H1 (cell line): ENCODE measurements at places on chromosomes 3 and 15.

DNA sequence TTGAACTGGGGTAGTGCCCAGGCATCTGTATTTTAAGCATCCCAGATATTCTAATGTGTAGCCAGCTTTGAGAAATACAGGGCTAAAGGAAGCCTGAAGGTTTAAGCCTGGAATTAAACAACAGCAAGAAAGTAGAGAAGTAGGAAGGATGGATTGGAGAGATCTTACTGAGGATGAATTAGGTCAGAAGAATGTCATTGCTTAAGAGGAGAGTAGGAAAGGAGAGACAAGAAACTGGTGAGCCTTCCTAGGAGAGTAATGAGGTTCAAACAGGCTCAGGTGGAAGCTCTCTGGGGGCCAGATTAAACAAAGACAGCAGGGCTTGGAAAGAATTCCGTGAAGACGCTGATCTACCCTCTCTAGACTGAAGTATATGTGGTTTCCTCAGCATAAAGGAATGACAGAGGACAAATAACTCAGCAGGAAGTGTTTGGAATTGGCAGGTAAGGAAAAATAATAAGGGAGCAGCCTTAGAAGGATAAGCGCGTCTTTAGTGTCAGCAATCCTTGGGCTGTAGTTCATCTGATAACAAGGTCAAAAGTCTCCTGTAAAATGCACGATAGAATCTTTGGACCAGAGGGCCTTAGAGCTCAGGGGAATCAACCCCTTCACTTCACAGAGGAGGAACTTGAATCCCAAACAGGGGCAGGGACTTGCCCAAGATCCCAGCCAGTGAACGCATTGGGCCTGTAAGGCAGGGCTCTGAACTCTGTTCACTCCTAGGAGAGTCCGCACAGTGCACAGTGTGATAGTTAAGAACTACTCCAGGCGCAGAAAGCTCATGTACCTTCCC, 90.9 kb downstream of the TP63 start:
- DNase-seq = no peak

DNA sequence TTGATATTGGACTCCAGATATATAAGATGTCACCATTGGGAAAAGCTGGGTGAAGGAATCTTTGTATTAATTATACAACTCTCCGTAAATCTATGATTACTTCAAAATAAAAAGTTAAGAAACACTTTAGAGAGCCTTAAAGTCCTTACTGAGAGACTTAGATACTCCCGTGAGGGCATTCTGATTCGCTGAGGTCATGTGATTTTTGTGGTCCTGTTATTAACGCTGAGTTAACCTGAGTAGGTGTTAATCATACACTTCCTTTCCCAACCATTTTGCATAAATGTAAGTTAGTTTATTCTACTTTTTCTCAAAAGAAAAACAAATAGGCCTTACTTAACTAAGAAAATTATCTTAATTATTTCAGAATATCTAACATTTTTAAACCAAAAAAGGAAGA, 67.1 kb upstream of the LMOD3 start:
- DNase-seq = no peak

GRCh38 chr3:129985113-129985512, 10.6 kb downstream of the TRH start:
- no peak for DNase-seq

DNA sequence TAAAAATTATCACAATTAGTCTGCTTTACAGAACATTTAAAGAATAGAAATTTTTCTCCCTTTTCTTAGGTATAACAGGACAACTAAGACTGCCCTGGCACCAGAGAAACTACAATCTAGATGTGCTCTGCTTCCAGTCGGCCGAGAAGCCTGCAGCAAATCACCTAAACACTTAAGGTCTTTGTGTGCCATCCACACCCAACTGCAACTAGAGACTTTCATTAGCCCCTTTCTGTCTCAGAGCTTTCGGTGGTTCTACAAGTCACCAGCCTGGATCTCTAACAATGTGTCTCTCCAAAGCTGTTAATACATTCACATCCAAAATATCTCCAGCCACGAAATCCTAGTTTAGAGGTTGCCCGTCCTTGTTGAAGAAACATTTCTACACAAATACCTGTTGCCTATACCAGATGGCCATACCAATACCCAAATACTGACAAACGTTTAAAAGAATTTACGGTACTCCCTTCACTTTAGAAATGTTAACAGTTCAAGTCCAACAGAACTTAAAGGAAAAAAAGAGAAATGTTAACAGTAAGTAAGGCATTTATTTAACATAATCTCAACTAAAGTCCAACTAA, 6.7 kb downstream of the PRC1 start:
- DNase-seq = no peak

DNA sequence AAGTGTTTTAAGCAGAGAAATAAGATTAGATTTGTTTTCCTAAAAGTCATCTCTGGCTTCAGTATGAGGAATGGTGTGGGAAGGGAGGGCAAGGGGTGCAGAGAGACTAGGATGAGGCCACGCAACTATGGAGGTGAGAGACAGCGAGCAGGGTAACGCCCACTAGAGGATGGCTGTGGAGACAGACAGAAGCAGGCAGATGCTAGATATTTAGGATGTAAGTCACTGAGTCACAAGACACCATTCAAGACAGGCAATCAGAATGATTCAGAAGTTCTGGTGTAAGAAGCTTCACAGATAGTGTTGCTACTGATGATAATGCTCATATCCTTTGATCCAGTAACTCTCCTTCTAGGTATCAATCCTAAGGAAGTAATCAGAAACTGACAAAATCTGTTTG, 19.1 kb downstream of the HSPBAP1 start:
- no peak for DNase-seq

- no peak for DNase-seq
Observed at GRCh38 chr3:134338516-134339261, 35.6 kb downstream of the AMOTL2 start.

DNA sequence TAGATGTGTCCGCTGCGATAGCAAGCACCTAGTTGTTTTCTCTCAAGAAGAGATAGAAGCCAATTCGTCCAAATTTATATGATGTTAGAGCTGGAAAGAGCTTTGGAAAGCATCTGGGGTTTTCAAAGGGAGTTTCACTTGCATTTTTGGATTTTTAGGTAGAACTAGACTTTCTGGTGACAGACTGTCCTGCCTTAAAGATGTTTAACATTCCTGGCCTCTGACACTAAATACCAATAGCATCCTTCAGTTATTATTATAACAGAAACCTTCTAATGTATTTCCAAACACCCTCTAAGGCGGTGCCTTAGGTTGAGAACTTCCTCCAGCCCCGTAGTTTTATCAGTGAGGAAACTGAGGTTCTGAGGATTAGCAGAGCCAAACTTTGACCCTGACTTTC, 305.3 kb downstream of the SATB1 start:
- no peak for DNase-seq

GRCh38 chr3:69271098-69271497, 114.8 kb downstream of the FRMD4B start:
- DNase-seq = no peak

GRCh38 chr3:63992516-63993209, 30.6 kb downstream of the PSMD6 start:
- no peak for DNase-seq

DNA sequence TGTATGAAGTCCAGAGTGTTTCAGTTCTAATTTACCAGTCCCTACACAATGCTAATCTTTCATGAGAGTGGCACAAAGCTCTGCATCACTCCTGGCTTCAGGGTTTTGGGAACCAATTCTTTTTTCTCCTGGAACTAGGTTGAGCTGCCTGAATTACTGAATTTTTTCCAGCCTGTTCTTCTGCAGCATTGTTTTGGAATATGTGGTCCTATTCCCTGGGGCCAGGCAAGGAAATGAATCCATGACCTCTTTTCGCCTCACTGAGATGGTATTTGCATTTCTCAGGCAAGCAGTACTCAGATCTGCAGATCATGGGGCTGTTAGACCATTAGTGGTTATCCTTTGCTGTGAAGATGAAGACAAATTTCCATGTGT, 25.6 kb upstream of the GPR171 start:
- no peak for DNase-seq

- DNase-seq = no peak
Observed at GRCh38 chr3:9201266-9201665, 48.2 kb downstream of the SRGAP3 start.

DNA sequence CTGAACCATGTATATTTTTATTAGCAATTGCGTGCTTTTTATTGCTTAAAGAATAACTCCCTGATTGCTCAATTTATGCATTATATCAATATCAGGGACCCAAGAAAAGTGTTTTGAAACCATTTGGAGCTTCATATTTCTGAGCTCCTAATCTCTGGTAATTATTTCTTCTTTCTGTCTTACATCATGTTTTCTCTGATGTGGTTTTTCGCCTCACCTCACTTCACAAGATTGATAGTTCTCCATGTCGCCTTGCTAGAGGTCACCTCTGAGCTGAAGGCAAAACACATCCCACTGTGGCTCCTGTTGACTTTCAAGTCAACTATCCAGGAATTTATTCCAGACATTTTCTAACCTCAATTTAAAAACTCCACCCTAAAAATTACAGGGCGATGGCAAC, 837.4 kb downstream of the CADM2 start:
- no peak for DNase-seq

GRCh38 chr3:47283193-47283537, 421 bp downstream of the KLHL18 start:
- no peak for DNase-seq

- no peak for DNase-seq
Observed at GRCh38 chr3:144923046-144923775, 951.6 kb downstream of the DIPK2A start.

DNA sequence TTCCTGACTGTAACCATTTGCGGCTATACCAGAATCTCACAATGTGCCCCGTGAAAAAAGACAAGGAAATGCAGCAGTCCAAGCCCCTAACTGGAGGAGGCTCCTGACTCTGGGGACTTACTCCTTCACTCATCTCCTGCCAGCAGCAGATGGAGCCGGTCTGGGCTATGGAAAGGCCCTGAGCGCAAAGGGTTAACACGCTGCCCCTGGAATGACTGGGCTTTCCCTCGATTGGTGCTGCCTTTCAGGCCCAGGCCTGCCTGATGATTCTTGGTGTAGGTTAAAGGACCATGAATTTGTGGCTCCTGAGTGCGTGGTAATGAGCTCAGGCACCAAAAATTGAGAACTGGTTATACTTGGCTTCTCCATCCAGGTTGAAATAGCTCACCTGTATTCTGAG, 42.3 kb upstream of the GALNT15 start:
- no peak for DNase-seq

GRCh38 chr3:24215502-24215901, 270.4 kb downstream of the NR1D2 start:
- no peak for DNase-seq

DNA sequence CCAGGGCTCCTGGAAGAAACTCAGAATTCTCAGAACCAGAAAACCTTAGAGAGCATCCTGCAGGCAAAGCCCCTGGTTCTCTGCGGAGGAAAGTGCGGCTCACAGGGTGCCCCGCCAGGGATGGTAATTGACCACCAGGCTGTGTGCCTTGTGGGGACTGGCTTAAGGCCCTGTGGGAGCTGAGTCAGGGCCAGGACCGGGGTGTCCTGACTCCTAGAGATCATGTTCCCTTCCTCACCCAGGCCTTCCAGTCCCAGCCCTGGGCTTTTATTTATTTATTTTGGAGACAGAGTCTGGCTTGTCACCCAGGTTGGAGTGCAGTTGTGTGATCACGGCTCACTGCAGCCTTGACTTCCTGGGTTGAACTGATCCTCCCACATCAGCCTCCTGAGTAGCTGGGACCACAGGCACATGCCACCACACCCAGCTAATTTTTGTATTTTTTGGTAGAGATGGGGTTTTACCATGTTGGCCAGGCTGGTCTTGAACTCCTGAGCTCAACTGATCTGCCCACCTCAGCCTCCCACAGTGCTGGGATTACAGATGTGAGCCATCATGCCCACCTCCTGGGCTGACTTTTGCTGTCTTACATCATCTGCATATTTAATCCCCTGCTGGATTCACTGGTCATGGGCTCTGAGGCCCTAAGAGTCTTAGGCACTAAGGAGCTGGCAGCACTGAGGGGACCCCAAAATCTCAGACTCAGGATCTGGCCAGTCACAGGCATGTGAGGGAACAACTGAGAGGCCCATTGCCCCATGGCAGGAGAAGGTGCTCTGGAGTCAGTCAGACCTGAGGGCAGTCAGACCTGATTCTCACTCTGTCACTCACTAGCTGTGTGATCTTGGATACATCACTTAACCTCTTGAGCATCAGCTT, 20.4 kb upstream of the LAMP3 start:
- DNase-seq = peak; percentile 39

DNA sequence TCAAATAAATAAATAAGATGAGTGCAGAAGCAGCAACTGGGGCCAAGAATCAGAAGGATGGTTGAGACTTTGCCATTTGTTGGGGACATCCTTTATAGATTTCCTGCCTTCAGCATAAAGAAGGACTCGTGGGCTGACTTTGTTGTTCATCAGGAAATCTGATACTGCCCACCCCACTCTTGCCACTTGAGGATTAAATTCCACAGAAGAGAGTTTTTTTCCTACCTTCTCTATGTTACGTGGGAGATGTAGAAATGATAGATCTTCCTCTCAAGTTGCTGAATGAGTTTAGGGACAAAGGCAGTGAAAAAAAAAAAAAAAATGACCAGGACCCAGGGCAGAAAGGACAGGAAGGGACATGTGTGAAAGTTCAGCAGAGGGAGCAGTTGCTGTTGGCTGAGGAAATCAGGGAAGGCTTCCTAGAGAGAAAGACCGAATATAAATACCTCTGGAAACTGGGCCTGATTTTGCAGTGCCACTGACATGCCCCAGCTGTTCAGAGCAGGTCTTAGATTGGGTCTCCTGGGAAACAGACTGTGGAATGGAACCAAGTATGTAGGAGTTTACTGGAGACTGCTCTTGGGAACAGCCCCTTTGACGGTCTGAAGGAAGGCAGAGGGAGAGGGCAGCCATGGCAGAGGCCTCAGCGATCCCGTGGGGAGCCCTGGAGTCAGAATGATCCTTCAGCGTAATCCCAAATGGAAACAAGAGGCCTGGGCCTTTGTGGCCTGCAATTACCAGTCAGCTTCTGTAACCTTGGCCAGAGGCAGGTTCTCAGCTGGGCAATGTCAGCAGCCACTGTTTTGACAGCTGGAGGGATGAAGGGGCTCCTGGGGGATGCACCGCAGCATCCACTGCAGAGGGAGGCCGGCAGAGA, 50.9 kb downstream of the C3orf20 start:
- DNase-seq = no peak

- DNase-seq = no peak
Observed at GRCh38 chr15:58285921-58286278, 145.9 kb upstream of the LIPC start.

- DNase-seq = no peak
Observed at GRCh38 chr3:14925729-14926591, 21.4 kb upstream of the NR2C2 start.

DNA sequence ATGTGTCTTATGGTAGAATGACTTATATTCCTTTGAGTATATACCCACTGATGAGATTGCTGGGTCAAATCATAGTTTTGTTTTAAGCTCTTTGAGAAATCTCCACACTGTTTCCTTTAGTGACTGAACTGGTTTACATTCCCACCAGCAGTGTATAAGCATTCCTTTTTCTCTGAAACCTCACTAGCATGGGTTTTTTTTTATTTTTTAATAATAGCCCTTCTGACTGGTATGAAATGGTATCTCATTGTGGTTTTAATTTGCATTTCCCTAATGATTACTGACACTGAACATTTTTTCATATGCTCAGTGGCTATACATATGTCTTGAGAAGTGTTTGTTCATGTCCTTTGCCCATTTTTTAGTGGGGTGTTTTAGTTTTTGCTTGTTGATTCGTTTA, 494.3 kb downstream of the SQOR start:
- no peak for DNase-seq
